ENCODE measurements at places on chromosomes 2 and 18.

- no peak for DNase-seq
These were observed 648.9 kb upstream of the SALL3 start for GRCh38 chr18:78330766-78331165.

GRCh38 chr2:2793514-2793913 lies 462.4 kb upstream of the MYT1L start:
- DNase-seq, result no peak

DNA sequence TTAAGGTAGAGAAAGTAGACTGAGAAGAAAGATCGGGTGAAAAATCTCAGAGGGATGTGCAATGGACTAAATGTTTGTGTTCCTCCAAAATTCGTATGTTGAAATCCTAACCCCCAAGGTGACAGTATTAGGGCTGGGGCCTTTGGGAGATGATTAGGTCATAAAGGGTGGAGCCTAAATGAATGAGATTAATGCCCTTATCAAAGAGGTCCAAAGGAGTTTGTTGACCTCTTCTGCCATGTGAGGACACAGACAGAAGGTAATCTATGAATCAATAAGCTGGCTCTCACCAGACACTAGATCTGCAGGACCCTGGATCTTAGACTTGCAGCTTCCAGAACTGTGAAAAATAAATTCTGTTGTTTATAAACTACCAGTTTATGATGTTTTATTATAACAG lies 2.7 kb upstream of the NMI start:
- no peak for DNase-seq

GRCh38 chr2:173264603-173265366 lies 89.9 kb upstream of the CDCA7 start:
- DNase-seq, result peak; percentile 27

- DNase-seq, result peak; percentile 48
These were observed 127.8 kb downstream of the STK39 start for GRCh38 chr2:168119515-168120141.

GRCh38 chr2:169365029-169365480 lies 2.7 kb upstream of the LRP2 start:
- DNase-seq, result peak; percentile 22

- no peak for DNase-seq
These were observed 29.6 kb downstream of the MRPS5 start for GRCh38 chr2:95091885-95092555.

GRCh38 chr2:20976527-20976926 lies 67.3 kb downstream of the APOB start:
- no peak for DNase-seq

- DNase-seq, result no peak
These were observed 12.2 kb downstream of the SLC9A4 start for GRCh38 chr2:102485147-102485785.

DNA sequence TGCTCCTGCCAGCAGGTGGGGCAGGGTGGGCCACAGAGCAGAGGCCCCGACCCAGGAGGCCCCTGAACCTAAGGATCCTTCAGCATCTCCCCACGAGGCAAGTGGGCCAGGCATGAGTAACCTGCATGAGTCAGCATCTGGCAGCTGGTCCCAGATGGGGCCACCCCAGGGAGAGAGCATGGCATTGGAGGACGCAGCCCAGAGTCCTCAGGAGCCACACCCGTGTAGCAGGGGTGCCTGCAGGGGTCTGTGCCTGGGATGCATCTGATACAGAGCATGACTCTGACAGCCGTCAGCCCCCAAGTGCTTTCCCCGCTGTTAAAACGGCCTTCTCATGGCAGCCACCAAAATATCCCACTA lies 185.6 kb upstream of the SALL3 start:
- no peak for DNase-seq

DNA sequence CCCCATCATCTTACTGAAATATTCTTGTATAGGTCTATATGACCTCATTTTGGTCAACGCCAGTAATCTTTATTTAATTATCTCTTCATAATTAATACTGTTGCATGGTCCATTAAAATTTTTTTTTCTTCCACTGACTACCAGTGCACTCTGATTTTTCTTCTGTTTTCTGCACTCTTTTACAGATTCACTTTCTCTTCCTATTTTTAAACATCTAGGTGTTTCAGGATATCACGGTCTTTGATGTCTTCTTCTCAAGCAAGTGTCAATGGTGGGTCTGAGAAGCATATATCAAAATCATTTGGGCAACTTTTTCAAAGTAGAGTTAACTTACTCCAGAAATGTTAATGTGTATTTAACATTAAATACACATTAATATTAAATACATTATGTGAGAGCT lies 51.4 kb downstream of the CCDC141 start:
- no peak for DNase-seq

DNA sequence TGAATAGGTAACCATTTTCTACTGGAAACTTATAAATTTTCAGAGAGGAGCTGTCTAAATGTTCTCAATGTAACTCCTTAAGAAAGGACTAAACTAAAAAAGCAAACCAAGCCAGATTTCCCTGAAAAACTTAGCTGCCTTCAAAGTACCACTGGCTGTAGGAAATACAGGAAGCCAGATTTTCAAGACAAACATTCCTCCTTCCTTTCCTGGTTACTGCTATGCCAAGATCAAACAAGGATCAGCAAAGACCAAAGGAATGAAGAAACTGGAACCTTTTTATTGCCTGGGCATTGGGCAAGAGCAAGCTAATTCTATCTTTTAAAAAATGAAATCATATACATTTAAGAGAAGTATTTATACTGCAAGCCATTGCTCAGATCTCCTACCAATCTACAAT lies 212.7 kb downstream of the DYM start:
- DNase-seq, result no peak

DNA sequence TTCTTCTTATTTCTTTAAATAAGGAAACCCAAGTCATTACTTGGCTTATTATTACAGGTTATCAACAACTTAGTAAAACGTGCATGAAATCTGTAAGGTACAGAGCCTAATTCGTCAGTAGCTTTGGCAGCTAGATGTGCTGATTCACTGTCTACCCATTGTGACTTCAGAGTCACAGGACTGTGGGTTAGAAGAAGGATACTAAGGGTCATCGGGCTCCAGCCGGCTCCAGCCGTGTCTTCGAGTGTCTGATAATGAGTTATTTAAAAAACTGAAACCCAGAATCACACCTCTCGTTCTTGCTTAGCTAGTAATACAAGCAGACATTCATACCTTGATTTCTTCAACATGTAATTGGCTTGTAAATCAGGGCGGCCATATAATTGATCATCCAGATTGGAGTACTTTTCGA lies 170.5 kb downstream of the FMNL2 start:
- no peak for DNase-seq

GRCh38 chr2:54605836-54606235 lies 117.6 kb upstream of the EML6 start:
- no peak for DNase-seq

- DNase-seq, result peak; percentile 48
These were observed 108.8 kb downstream of the B3GNT2 start for GRCh38 chr2:62304429-62305417.
